Activated CD8-positive, alpha-beta T cell treated with anti-CD3 and anti-CD28 coated beads for 36 hours (primary cell): ENCODE measurements at places on chromosomes 5 and 9. TPM values are rescaled to one million over a fixed set of nuclear protein-coding genes. Genes with fewer than 3 reads are reported as not detected.

GRCh38 chr9:119773823-119774222, 404.6 kb upstream of the BRINP1 start:
- H3K4me1 ChIP-seq: no peaks in the 10 kb centered on the region
- H3K36me3 ChIP-seq: no peaks in the 10 kb centered on the region
- no peak overlapping the region for H3K27ac ChIP-seq
- H3K4me3 ChIP-seq: no peak overlapping the region
- DNase-seq: no peak
- H3K27me3 ChIP-seq: no peaks in the 10 kb centered on the region

- no peak overlapping the region for H3K4me3 ChIP-seq
- H3K27me3 ChIP-seq: peaks cover 13% of the 10 kb centered on the region
- no peak for DNase-seq
- H3K27ac ChIP-seq: no peak overlapping the region
- peaks cover 3% of the 10 kb centered on the region for H3K4me1 ChIP-seq
Measured at GRCh38 chr5:38341056-38341455, 82.7 kb downstream of the EGFLAM start.

GRCh38 chr5:60509519-60509918, 190.4 kb downstream of the DEPDC1B start:
- no peak overlapping the region for H3K4me3 ChIP-seq
- H3K27me3 ChIP-seq: no peaks in the 10 kb centered on the region
- DNase-seq: no peak
- no peaks in the 10 kb centered on the region for H3K4me1 ChIP-seq

- no peaks in the 10 kb centered on the region for H3K4me1 ChIP-seq
- H3K36me3 ChIP-seq: no peaks in the 10 kb centered on the region
- no peak overlapping the region for H3K4me3 ChIP-seq
- no peak for DNase-seq
- no peak overlapping the region for H3K27ac ChIP-seq
Measured at GRCh38 chr5:163574472-163575440, 69.3 kb downstream of the MAT2B start.

Gene FAM53C
- total RNA-seq: 29.1 TPM

Gene C5orf52
- total RNA-seq: not detected

Gene SHOC1
- total RNA-seq: not detected
